T-helper 2 cell (primary cell): ENCODE measurements at places on chromosomes 11 and 22.
A peak's percentile ranks its signal among the peaks of the same experiment; 100 is the strongest.

- DNase-seq: no peak
Observed at GRCh38 chr11:396511-396947, 2.5 kb downstream of the PKP3 start.

- no peak for DNase-seq
Observed at GRCh38 chr11:95506777-95507176, 275.8 kb upstream of the SESN3 start.

- DNase-seq: peak; percentile 91
Observed at GRCh38 chr11:61581030-61581928, at the start of gene SYT7. Gene SYT7, minus strand, starts transcription at chr11:61581076. Its CDS starts 256 bp downstream, at chr11:61580820.

- no peak for DNase-seq
Observed at GRCh38 chr11:16052750-16053149, 303.6 kb downstream of the SOX6 start.

- DNase-seq: no peak
Observed at GRCh38 chr11:26847459-26847858, 125.6 kb upstream of the SLC5A12 start.

GRCh38 chr11:120431633-120432032 lies 79.9 kb upstream of the GRIK4 start:
- no peak for DNase-seq

- no peak for DNase-seq
Observed at GRCh38 chr22:17268501-17269223, 49.4 kb upstream of the ADA2 start.

- DNase-seq: no peak
Observed at GRCh38 chr11:134120143-134120850, 51.4 kb downstream of the JAM3 start.

DNA sequence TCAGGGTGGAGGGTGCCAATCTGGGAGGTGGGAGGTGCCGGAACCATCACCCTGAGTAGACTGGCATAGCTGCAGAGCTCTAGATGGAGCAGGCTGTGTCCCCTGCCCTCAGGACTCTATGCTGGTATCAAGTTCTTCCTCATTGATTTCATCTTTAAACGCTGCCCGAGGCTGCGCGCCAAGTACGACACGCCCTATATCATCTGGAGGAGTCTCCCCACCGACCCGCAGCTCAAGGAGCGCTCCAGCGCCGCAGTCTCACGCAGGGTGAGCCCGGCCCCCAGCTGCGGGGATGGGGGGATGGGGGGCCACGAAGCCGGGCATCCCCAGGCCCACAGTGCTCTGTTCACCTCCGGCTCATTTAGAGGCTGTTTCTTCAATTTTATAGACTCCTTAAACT lies 52.5 kb downstream of the GRAMD4 start:
- DNase-seq: no peak

DNA sequence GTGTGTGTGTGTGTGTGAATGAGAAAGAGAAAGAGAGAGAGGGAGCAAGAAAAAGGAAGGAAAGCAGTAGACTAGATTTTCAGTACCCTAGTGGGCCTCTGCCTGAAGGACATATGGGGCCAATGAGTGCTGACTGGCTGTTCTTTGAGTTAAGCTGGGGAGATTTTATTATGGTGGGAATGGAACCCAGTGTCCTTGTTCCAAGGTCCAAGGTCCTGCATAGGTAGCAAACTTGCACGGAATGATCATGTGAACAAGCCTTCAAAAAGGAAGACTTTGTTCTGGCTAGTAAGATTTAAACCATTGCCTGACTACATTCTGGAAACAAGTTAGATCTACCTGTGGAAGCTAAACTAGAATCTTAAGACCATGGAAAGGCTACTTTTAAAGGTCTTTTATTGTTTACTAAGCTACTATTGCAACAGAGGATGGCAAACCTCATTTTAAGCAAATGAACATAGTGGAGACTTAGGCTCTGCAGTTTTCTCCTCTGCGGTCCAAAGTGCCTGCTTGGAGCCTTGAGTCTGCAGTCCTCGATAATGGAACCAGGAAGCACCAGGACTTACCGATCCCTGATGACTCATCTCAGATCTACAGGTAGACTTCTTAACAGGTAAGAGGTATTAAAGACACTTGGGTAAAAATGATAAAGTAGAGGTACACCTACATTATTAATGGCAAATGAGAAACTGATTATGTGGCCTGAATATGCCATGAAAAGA lies 10.2 kb upstream of the GRAMD1B start:
- DNase-seq: no peak

DNA sequence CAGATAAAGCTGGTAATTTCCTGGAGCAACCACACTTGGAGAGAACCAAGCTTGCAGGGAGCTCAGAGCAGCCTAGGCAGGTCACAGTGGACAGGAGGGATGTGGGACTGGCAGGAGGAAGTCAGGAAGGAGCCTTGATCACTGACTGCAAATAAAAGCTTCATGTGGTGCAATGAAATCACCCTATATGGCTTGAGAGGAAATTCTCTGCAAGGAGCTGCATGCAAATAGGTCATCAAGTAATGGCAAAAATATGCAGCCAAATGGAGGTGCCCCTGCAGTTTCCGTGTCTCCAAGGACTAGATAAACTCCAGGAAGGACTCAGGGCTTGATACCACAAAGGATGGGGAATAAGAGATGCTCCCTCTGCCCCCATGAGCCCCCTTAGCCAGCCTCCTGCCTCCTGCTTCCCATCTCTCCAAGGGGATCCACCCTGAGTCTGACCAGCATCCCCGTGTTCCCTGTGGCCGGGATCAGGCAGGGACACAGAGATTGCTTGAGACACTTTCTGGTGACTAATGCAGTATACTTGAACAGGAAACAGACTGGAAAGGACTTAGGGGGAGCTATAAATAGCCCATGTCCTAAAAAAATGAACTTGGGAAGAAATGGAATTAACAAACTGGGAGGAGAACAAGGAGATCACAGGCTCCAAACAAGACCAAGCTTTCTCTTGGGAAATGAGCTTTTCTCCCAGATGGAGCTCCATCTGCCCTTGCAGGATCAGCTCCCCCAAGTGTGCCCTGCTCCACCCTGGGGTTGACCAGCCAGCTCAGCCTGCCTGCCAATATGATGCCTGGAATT lies 23.9 kb upstream of the MICAL2 start:
- no peak for DNase-seq

DNA sequence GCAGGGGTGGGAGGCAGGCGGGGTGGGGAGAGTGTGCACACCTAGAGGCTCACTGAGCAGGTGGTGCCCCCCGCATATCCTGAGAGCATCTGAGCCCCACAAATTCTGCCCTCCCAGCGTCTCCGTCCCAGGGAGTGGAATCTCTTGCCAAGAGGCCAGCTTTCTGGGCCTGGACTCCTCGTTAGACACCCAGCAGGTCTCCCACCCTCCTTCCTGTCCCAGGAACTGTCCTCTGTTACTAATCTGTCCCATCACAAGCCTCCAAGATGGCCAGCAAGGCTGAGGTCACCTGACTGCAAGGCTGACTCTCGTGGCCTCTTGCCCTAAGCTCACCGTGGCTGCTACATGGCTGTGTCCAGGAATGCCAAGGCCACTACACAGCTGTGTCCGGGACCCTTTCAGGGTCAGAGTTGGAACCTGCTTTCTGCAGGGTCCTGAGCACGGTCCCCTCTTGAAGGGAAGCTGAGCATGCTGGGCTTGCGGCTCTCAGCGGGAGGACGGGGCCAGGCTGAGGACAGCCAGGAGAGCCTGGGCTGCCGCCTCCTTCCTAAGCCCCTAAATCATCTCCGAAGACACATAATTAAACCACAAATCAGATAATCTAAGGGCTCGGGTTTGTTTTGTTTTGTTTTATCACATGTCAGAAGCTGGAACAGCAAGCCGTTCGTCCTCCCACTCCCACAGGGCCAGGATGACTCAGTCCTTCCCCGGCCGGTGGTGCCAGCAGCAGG lies 1327.3 kb downstream of the TBC1D22A start:
- no peak for DNase-seq

DNA sequence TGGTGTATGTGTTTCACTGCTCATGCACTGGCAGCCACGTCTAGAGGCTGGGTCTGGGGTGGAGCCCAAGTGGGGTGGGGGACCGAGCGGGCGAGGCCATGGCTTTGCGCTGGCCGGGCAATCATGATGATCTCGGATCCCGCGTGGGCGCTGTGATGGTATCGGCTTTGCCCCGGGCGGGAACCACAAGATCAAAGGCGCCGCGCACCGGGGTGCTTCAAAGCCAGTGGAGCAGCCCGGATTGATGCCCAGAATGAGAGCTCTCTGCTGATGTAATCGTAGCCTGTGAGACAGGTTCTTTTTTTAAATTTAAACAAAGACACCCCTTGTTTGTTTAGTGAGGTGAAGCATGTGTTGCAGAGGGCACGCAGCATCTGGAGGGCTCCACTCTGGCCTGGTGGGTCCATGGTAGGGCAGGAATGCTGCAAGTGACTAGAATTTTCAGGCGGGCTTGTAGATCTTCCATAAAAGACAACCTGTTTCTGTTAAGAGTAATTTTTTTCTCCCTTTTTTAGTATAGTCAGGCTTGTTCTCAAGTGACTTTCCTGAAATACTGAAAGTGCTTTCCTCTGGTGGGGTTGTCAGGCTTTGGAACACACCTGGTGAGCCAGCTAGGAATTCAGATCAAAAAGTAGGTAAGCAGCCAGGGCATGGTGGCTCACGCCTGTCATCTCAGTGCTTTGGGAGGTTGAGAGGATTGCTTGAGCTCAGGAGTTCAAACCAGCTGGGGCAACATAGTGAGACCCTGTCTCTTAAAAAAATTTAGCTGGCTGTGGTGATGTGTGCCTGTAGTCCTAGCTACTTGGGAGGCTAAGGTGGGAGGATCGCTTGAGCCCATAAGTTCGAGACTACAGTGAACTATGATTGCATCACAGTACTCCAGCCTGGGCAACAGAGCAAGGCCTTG lies 40.7 kb downstream of the ZNRF3 start:
- no peak for DNase-seq

GRCh38 chr22:27998511-27999410 lies 79.7 kb upstream of the PITPNB start:
- no peak for DNase-seq

GRCh38 chr11:61816736-61817455 lies at the start of gene FADS1:
Gene FADS1, minus strand, starts transcription at chr11:61817003. Its CDS starts 74 bp downstream, at chr11:61816929.
- peak; percentile 55 for DNase-seq

DNA sequence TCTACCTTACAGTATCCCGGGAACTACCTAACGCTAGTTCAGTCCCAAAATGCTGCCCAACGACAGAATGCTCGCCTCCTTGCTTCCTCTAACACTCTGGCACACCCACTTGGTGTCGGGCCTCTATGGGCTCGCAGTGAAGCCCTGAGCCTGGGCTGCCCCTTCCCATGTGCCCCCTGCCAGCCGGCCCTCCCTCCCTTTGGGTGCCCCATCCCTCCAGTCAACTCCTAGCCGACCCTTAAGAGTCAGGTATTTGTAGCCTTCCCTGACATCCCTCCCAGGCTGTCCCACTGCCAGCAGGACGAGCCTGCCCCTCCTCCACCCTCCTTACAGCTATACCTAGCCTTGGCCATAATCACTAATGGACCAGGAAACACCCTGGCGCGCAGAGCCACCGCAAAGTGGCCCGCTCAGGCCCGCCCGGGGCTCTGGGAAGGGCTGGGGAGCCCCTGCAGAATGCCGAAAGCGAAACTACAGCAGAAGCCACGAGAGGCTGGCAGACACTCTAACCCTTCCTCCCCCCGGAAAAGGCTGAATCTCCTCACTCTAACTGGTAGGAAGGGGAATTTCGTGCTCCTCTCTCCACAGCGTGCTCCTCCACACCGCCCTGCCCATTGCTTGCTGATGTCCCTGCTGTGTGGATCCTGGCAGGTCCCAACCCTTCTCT lies 8.2 kb downstream of the CBX7 start:
- DNase-seq: no peak

DNA sequence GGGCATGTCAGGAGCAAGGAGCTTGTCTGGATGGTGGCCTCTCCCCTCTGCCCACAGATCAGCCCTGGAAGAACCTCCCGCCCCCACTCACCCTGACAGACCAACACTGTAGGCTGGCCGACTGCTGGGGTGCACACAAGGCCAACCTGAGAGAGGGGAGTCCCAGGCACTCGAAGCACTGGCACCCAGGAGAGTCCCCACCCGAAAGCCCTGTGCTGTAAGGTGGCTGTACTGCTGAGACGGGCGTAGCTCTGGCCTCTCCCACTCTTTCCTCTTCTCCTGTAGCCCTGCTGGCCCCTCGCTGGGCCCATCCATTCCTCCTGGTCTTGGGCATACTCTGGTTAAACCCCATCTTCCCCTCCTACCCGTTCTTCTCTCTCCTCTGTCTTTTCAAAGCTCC lies 39.7 kb downstream of the MYO7A start:
- DNase-seq: no peak

DNA sequence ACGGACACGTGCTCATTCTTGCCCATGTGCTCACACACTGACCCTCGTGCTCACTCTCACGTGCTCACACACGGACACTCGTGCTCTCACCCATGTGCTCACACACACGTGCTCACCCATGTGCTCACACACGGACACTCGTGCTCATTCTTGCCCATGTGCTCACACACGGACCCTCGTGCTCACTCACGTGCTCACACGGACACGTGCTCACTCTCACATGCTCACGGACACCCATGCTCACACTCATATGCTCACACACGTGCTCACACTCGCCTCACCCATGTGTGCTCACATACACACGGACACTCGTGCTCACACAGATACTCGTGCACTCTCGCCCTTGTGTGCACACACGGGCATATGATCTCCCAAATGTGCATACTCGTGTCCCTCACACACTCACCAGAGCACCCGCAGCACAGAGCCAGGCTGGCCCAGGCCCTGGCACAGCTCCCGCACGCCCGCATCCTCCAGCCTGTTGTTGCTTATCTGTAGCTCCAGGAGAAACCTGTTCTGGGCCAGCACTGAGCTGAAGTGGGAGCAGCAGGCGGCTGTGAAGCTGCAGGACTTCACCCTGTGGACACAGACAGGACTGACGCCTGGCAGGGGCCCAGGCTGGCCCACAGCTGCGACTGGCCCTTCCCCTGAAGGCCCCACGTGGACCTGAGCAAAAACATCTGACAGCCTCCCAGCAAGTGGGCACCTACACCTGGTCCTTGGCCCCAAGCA lies 9.3 kb downstream of the RNH1 start:
- DNase-seq: no peak

- DNase-seq: no peak
Observed at GRCh38 chr11:43316451-43316850, 4.7 kb downstream of the API5 start.

DNA sequence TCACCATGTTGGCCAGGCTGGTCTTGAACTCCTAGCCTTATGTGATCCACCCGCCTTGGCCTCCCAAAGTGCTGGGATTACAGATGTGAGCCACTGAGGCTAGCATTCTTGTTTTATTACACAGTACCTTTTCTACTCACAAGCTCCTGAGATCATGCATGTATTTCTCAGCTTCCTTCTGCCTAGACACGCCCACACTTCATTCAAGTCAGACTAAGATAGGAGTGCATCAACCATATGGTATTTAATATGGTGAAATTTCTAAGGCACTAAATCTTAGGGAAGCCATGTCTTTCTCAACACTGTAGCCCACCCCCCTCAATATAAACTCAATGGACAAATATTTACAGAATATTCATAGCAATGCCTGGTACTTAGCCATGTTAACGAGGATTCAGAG lies 62.1 kb downstream of the SLC25A17 start:
- DNase-seq: no peak

- peak; percentile 16 for DNase-seq
Observed at GRCh38 chr11:36744375-36745168, 146.5 kb upstream of the RAG2 start.
